CD4-positive, alpha-beta T cell treated with Interleukin-6 at 100 ng/mL for 8 hours (primary cell): ENCODE measurements at places on chromosomes 2 and 18.

DNA sequence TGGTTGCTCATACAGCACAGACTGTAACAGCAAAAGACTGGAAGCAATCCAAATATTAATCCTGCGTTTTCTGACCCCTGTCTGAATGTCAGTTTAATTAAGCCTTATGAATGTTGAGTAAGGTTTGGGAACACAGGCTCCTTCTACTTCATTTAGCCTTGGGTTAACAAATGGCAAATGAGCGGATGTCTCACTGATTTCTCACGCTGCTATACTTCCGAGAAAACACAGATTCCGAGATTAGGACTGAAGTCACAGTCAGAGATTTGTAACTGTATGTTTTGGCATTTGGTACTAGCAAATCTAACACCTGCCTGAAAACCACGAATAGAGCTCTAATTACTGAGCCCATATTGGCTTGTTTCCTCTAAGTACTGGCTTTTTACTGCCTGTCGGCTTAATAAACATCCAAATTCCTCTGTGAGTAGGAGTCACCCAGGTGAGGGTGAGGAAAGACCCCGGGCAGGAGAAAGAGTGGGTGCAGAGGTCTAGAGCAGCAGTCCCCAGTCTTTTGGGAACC, 10.6 kb downstream of the MC5R start:
- no peak for DNase-seq

- DNase-seq = no peak
Measured at GRCh38 chr2:4214444-4215205, 511.2 kb downstream of the DCDC2C start.

- DNase-seq = no peak
Measured at GRCh38 chr2:157376041-157376440, 50.4 kb upstream of the ERMN start.

- peak; percentile 69 for DNase-seq
Measured at GRCh38 chr2:230987137-230988020, 8.5 kb upstream of the SPATA3 start.

GRCh38 chr2:26020231-26020640, 13.6 kb upstream of the RAB10 start:
- no peak for DNase-seq

GRCh38 chr2:37923308-37924055, 1.6 kb upstream of the RMDN2 start:
- DNase-seq = no peak

DNA sequence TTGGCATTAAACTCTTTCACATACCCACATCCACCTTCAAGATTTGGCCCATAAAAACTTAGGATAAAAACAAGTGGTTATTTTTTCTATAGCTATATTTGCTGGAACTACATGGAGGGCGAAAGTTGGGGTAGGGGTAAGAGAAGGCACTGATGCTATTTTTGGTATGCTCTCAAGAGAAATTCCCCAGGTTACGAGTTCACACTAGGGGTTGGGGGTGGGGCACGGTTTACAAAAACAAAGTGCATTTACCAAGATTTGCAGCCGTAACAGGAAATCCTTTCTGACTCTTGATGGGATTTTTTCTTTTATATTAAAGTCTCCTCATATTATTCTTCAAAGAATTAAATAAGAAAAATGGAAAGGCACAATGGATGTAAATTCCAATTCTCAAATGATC, 6.8 kb downstream of the SERPINE2 start:
- DNase-seq = no peak

DNA sequence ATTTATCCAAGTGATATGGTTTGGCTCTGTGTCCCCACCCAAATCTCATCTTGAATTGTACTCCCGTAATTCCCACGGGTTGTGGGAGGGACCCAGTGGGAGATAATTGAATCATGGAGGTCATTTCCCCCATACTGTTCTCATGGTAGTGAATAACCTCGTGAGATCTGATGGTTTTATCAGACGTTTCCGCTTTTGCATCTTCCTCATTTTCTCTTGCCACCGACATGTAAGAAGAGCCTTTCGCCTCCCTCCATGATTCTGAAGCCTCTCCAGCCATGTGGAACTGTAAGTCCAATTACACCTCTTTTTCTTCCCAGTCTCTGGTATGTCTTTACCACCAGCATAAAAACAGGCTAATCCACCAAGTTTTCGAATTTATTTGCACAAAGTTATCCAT, 20.3 kb upstream of the CHST10 start:
- no peak for DNase-seq

DNA sequence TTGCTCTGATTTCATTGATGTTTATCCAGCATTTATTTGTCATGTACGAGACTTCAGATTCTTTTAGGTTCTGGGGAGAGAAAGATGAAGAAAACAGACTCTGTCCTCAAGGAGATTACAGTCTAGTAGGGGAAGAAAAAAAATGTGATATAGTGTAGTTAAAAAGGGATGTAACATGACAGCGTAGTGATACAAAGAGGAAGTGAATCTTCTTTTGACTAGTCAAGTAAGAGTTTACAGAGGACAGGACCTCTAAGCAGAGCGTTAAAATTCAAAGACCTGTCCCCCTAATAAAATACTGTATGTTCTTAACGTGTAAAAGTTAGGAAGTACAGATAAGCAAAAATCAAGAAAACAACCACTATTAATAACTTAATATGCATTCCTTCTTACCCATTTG, 47.7 kb downstream of the NCOA1 start:
- no peak for DNase-seq

GRCh38 chr2:8551622-8552074, 130.2 kb upstream of the ID2 start:
- DNase-seq = no peak

DNA sequence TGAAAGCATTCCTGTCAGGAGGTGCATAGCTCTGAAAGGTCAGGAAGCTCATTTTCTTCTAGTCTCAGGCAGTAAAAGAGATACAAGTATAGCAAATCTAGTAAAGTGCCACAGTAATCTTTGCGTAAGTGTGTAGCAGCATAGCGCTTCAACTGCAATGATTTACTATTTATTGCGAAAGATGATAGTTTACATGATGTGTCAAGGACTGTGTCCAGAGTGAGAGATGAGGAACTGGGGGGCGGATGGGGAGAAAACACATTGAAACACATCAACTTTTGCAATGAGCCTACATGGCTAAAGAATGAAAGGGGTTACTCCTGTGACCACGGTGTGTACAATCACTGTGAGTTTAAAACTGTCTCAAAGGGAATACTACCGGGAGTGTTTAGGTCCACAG, 644.4 kb downstream of the GALR1 start:
- no peak for DNase-seq

- no peak for DNase-seq
Measured at GRCh38 chr2:122514451-122514996, 759.1 kb downstream of the TSN start.

- DNase-seq = peak; percentile 39
Measured at GRCh38 chr2:232761301-232761907, 15.0 kb downstream of the KCNJ13 start.

DNA sequence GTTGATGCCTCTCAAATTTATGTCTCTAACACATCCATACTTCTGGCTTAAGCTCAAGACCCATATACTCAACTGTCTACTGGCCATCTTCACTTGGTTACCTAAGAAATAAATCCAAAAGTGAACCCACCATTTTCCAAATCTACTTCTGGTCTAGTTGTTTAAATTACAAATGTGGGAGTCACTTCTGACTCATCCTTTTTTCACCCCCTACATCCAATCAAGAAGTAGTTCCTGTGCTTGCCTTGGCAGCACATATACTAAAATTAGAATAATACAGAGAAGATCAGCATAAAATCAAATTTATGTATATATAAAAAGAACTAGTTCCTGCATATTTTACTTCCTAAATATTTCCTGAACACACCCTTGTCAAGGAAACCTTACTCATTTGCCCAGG, 53.6 kb downstream of the STRN start:
- no peak for DNase-seq

GRCh38 chr2:191936882-191937405, 90.1 kb upstream of the CAVIN2 start:
- DNase-seq = no peak

GRCh38 chr18:42404151-42404550, 449.1 kb downstream of the PIK3C3 start:
- DNase-seq = no peak

DNA sequence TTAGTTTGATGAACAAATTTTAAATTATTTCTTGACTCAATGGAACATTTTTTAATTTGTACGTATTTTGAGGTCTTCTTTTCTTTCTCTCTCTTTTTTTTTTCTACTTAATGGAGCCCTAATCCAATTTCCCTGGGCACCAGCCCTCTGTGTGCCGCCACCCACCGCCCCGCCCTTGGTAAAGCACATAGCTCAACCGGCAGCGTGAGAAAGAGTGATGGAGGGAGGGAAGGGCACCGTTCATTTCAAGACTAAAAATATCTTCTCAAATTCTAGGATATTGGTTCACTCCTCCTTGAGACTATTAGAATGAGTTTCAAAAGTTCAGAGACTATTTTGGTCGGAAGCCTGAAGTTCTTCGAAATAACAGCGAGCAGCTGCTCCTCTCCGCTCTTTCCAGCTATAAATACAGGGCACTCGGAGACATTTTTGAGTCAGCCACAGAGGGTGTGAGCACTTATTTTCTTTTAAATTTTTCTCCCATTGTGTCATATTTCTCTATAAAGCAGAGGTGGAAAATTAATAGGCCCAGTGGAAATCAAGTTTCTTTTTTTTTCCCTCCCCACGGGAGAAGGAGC, 731.7 kb upstream of the ID2 start:
- DNase-seq = no peak

- no peak for DNase-seq
Measured at GRCh38 chr2:113202305-113203216, 28.8 kb downstream of the PSD4 start.

DNA sequence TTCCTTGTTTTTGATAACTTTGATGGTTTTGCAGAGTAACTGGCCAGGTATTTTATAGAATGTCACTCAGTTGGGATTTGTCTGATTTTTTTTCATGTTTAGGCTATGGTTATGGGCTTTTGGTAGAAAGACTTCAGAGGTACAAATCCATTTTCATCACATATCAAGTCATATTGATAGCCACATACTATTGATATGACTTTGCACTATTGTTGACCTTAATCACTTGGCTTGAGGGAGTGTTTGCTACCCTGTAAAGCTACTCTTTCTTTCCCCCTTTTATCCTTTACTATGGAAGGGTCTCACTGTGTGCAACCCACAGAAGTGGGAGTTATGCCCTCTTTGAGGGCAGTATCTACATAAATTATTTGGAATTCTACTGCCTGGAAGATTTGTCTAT, 109.8 kb downstream of the BABAM2 start:
- no peak for DNase-seq

- no peak for DNase-seq
Measured at GRCh38 chr18:25898965-25899364, 191.4 kb downstream of the SS18 start.

DNA sequence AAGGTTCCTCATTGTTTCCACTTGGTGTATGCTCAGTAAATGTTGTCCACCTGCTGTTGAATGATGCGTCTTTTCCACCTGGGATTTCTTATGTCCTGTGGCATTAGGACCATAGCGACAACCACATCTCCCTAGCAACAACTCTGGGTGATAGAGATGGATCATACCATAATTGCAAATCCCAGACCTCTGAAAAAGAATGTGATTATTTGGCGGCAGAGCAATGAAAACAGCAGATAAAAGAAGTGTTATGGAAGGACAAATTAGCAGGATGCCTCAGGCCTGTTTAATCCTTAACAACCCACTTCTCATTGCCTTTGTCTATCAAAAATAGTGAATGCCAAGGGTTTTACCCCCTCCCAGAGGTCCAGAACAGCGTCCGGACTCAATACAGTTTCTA, 278.9 kb downstream of the TSN start:
- no peak for DNase-seq

GRCh38 chr2:127196998-127197397, 23.1 kb downstream of the CYP27C1 start:
- DNase-seq = no peak

DNA sequence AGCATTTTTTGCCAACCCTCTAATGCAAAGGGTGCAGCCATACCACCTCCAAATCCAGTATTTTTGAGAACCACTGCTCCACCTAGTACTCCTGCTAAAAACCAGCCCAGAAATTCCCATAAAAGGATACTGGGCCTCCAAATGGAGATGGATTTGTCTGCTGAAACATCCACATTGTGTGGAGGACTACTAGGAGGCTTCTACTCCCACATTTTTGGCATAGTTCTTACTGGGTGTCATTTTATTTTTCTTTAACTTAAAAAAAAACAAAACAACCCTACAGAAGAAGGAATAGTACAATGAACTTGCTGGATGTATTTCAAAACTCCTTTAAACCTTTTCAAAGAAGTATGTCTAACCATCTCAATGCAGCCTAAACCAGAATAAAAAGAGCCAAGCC, 219.2 kb downstream of the SRBD1 start:
- DNase-seq = no peak

GRCh38 chr18:46069524-46069923, 2.5 kb downstream of the PSTPIP2 start:
- DNase-seq = no peak

GRCh38 chr18:12474146-12474545, 66.4 kb downstream of the PRELID3A start:
- DNase-seq = no peak

- DNase-seq = no peak
Measured at GRCh38 chr18:27695052-27695451, 481.9 kb downstream of the CDH2 start.

DNA sequence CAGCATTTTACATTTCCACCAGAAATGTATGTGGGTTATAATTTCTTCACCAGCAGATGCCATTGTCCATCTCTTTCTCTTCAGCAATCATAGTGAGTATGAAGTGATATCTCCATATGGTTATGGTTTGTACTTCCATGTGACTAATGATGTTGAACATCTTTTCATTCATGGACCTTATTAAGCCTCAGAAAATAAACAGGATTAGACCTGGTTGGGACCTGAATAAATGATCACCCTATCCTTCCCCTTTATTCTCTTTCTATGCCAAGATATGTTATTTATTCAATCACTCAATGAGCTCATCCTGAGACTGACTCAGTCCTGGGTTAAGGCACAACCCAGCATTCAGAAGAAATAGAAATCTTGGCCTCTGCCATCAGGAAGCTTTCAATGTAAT, 86.6 kb downstream of the ANTXR1 start:
- no peak for DNase-seq

DNA sequence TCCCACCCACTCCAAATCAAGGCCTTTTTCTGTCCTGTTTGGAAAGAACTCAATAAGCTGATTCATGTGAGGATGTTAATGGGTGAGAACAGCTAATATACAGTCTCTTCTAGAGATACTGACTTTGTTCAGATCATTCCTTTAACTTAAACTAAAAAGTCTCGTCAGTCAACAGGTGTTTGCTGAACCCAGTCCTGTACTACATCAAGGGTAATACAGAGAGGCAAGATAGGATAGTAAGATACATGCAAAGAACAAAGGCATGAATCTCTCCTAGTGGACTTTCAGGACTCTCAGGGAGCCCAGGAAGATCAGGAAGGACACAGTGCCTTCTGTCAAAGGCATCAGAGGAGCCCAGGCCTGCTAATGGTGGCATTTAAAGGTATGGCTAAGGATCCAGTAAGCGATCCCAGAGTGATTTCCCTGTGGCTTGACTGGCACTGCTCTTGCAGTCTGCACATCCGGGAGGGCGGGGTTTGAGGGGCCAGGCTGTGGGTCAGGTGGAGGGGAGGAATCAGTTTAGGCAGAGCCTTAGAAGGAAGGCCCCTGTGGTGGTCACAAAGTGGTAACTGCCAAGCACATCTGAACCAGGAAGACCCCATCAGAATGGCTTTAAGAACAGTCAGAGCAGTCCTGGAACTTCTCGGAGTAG, 54.0 kb downstream of the EPAS1 start:
- peak; percentile 24 for DNase-seq

- no peak for DNase-seq
Measured at GRCh38 chr2:65017335-65017734, 28.1 kb downstream of the SLC1A4 start.

- no peak for DNase-seq
Measured at GRCh38 chr2:188382107-188382506, 90.4 kb downstream of the GULP1 start.

GRCh38 chr2:72954376-72955227, 37.3 kb downstream of the EMX1 start:
- no peak for DNase-seq
